H54 (cell line): ENCODE measurements at places on chromosomes 12 and 14.

DNA sequence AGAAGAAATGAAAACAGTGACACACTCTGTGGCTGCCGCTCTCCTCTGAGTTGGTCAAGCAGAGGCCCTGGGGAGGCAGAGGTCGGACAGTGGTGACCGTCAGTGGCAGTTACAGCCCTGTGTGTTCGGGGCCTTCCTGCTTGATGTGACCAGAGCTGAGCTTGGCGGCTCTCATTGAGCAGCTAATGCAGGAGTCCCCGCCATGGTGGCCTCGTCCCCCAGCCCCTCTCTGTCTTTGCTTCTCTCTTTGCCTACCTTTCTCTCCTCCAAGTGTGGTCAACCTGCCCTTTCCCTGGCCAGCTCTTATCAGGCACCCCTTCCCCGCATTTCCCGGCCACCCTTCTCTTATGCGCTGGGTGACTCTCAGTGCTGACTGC is 362.8 kb downstream of the CACNA1C start:
- no peak for DNase-seq

DNA sequence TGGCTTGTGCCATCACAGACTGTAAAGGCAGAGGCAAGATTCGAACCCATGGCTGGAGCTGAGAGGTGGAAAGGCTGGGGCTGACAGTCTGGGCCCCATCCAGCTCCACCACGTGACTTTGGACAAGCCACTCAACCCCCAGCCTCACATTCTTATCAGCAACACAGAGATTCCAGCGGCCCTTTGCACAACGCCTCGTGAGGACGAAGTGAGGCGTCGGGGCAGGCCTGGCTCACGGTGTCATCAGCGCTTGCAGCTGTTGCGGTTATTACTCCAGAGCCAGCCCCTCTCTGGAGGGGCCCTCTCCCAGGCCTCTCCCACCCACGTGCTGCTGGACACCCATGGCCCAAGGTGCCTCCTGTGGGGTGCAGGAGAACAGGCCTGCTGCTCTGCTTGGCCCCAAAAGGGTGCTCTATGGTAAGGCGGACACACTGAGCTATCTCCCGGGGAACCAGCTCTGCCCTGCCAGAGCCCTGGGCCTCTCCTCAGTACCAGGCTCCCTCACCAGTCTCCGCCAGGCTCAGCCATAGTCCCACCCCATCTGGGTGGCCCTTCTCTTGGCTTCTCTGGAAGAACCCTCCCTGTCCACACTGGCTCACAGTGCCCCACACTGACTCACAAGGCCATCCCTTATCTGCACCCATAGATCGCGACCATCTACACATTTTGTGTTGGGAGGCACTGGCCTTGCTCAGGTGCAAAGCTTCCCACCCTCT is 21.1 kb downstream of the CHGA start:
- DNase-seq, result no peak

- no peak for DNase-seq
Measured at GRCh38 chr12:63752283-63752682, 27.4 kb upstream of the RXYLT1 start.

- no peak for DNase-seq
Measured at GRCh38 chr12:51672334-51672733, 81.3 kb downstream of the SCN8A start.

GRCh38 chr12:25718081-25718731 is 165.1 kb upstream of the LMNTD1 start:
- no peak for DNase-seq

DNA sequence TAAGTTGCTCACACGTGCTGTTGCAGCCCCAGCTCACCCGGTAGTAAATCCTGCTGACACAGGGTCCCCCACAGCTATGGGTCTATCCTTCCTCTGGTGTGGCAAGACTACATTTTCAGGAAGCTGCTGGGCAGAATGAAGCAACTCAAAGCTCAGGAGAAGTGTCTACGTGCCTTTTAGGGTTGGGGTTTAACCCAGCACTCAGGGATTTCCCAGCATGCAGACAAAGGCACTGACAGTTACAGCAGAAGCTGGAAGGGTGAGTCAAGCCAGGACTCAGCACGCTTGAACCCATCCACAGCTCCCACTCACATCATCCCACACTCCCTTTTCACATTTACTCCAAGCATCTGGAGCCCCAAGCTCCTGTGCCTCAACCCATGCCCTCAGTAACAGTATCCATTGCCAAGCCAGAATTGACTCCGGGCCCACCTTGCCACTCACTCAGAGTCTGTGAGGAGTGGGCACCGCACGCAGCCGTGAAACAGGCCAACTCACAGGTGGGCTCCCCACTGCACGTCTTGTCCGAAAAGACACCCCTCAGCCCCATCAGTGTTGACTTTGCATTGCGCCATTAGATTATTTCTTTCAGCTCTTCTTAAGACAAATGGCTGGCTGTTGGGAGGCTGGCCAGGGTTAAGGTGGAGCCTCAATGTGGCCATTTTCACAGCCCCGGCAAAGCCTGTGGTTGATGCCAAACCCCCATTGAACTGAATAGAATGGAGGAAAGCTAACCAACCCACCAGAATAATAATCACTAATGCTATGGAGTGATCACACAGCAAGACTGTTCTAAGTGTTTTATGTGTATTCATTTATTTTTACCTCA is 59.6 kb downstream of the ZFP36L1 start:
- DNase-seq, result no peak

GRCh38 chr12:119204131-119204530 is 25.4 kb downstream of the HSPB8 start:
- no peak for DNase-seq

DNA sequence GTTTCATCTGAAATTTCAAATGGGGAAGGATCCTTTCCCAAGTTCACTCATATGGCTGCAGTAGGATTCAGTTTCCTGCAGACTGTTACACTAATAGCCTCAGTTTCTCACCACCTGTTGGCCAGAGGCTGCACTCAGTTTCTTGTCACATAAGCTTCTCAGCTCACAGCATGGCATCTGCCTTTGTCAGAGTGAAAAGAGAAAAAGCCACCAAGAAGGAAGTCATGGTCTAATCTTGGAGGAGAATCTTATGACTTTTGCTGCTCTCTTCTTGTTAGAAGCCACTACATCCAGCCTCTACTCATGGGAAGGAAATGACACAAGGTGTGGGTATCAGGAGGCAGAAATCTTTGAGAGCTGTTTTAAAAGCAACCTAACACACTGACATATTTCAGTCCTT is 39.4 kb upstream of the BTG1 start:
- no peak for DNase-seq
